ENCODE measurements at places on chromosomes 2 and 18.

DNA sequence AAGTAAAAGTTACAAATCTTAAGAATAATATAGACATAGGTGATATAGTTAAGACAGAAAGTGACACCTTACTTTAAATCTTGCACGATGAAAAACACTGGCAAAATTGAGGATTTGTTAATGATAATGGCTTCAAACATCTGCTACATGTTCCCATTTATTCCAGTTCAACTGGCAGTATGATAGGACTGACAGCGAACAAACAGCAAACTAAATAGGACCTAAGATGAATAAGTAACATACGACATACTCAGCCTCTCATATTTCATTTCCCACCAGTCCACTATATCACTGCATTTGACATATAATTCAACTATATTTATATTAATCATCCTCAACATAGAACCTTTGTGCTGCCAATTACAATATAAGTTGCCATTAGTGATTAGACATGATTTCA is 36.3 kb downstream of the ACVR1C start:
- no peak for ATAC-seq

DNA sequence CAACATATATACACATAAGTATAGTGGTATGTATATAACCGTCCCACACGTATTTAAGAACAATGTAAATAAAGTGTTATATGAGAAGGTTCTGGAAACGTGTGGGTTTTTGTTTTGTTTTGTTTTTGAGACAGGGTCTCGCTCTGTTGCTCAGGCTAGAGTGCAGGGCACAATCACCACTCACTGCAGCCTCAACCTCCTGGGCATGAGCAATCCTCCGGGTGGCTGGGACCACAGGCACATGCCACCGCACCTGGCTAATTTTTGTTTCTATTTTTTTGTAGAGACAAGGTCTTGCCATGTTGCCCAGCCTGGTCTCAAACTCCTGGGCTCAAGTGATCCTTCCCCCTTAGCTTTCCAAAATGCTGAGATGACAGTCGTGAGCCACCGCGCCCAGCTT is 6.2 kb downstream of the ADAM17 start:
- no peak for ATAC-seq

- ATAC-seq: no peak
Measured at GRCh38 chr18:75249672-75250470, 39.3 kb downstream of the TSHZ1 start.

- ATAC-seq: no peak
Measured at GRCh38 chr18:58209326-58209725, 165.3 kb downstream of the NEDD4L start.

DNA sequence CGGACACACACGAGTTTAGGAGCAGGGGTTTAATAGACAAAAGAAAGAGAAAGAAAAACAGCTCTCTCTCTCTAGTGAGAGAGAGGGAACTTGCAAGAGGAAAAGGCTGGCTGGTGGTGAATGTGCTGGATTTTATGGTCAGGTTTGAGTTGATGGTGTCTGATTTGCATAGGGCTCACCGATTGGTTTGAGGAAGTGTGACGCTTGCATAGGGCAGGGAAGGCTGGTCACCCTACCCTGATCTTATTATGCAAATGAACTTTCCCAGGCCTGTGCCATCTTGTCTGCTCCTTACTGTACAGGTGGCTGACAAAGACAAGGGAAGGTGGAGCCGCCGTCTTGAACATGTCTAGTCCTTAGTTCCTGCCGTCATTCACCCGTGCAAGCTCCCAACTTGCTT is 408.9 kb downstream of the RIT2 start:
- ATAC-seq: no peak

GRCh38 chr2:566379-567313 is 110.6 kb downstream of the TMEM18 start:
- ATAC-seq: no peak

GRCh38 chr2:85001595-85001994 is 30.6 kb downstream of the KCMF1 start:
- ATAC-seq: peak; percentile 15

DNA sequence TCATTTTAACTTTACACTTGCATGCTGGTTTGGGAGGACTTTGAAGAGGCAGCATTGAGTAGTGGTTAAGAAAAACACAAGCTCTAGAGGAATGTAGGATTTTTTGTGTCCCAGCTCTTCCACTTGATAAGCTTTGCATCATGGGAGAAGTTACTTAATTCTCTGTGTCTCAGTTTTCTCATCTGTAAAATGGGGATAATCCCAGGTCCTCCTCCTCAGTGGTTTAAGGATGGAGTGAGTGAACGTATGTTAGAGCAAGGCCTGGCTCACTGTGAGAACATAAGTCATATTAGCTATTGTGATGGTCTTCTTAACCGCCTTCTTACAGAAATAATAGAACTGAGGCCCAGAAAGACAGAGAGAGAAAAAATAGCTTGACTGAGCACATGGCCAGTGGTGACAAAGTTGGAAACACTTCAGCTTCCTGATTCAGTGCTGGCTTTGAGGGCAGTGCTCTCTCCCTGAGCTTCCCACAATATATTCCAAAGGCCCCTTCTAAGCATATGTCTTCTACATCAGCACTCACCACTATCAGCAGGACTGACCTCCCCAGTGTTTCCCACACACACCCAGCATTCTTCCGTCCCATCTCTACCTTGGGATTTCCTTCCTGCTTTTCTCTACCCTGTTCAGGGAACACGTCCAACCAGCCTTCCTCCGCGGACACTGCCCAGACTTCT is 214.9 kb upstream of the TNP1 start:
- no peak for ATAC-seq

- ATAC-seq: no peak
Measured at GRCh38 chr18:76993573-76993972, 139.0 kb downstream of the MBP start.

- ATAC-seq: no peak
Measured at GRCh38 chr2:100321866-100322820, at the start of gene LONRF2. TSS of gene LONRF2 (minus strand) at chr2:100322501. CDS start at chr2:100322093, 408 bp downstream.

GRCh38 chr2:56018267-56018666 is 94.7 kb upstream of the EFEMP1 start:
- ATAC-seq: no peak

GRCh38 chr2:180368881-180369280 is 361.8 kb upstream of the CWC22 start:
- ATAC-seq: no peak

DNA sequence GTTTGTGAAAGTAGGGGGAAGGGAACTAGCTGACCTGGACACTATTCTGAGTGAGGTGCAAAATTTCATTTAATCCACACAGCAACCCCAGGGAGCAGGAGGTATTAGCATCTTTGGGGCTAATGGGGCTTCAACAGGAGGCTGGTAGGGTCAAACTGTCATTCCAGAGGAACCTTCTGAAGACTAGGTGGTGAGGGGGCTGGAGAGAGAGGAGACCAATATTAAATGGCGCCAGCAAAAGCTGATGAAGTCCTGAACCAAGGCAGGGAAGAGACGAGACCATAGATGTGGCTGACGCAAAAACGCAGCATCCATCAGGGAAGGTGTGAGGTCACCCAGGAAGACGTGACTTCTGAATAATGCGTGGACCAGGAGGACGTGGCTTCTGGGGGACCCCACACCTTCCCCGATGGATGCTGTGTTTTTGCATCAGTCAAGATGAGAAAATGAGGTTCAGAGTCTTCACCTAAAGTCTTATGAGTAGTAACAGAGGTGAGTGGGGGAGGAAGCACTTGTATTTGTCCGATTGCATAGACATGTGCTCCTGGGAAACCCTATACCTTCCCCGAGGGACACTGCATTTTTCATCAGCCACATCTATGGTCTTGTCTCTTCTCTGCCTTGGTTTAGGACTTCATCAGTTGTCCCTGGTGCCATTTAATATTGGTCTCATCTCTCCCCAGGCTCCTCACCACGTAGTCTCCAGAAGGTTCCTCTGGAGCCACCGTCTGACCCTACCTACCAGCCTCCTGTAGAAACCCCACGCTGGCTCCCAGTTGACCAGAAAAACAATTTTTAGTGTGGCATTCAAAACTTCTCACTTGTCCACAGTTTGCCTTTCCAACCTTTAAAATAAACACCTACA is 188.6 kb downstream of the MYCN start:
- no peak for ATAC-seq
